Activated CD8-positive, alpha-beta memory T cell treated with anti-CD3 and anti-CD28 coated beads, Interleukin-2, amount 10 ng/mL, durations not matched to agents 7 days and 5 days (primary cell): ENCODE measurements at places on chromosomes 6 and 20. TPM values are rescaled to one million over a fixed set of nuclear protein-coding genes. Genes with fewer than 3 reads are reported as not detected.

DNA sequence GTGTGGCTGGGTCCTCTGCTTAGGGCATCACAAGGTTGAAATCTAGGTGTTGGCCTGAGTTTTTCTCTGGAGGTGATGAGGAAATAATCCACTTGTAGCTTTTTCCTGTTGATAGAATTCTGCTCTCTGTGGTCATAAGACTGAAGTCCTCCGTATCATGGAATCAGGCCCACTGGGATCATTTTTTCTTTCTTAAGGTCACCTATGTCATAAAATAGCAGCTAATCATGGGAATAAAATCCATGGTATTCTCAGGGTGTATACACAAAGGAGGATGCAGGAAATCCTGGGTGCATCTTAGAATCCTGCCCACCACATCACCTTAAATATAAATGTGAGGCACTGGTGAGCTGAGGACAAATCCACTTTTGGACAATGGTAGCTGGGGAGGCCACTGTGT is 72.7 kb downstream of the PRDM1 start:
- no peak for DNase-seq

- peak; percentile 14 for DNase-seq
Observed at GRCh38 chr6:169991913-169992312, 240.5 kb downstream of the ERMARD start.

ARHGAP40 gene
- not detected for total RNA-seq

MYT1 gene
- not detected for total RNA-seq

CD93 gene
- total RNA-seq, result 1.6 TPM

LTB gene
- total RNA-seq, result 839 TPM
